ENCODE measurements at places on chromosomes 4 and X. TPM values are rescaled to one million over a fixed set of nuclear protein-coding genes. Genes with fewer than 3 reads are reported as not detected.

RAB40A gene
- total RNA-seq: not detected

PRDM5 gene
- total RNA-seq: 6.5 TPM

KIT gene
- 13.9 TPM for total RNA-seq

IL1RAPL2 gene
- not detected for total RNA-seq

FABP2 gene
- not detected for total RNA-seq

C4orf50 gene
- total RNA-seq: not detected

GPRIN3 gene
- 3.2 TPM for total RNA-seq

SSX2B gene
- not detected for total RNA-seq

TMEM271 gene
- not detected for total RNA-seq
